ENCODE measurements at places on chromosomes 11 and 22.

- DNase-seq: no peak
These were observed 44.0 kb downstream of the SERPINH1 start for GRCh38 chr11:75606099-75606498.

DNA sequence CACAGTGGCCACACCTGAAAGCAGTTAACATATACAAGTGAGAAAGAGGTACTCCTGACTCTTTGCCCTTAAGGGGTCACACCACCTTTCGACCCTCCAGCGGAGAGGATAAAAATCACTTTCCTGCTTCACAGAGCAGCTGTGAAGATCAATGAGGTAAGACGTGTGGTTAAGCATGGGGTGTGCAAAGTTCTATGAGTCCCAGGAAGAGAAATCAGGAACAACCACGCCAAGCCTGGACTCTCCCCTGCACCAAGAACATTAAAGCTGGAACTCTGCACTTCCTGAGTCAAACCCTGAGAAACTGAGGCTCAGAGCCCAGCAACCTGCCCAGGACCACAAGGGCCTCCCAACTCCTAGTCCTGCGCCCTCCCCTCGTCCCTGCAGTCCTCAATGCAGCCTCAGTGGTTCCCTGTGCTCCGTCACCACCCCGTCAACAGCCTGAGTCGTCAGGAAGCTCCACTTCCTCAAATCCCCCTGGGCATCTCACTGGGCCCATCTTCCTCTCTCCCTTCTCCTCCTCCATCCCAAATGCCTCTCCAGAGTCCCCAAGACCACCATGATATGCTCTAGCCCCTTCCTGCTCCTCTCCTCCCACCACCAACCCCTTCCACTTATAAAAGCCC, 17.7 kb downstream of the TNKS1BP1 start:
- no peak for DNase-seq

DNA sequence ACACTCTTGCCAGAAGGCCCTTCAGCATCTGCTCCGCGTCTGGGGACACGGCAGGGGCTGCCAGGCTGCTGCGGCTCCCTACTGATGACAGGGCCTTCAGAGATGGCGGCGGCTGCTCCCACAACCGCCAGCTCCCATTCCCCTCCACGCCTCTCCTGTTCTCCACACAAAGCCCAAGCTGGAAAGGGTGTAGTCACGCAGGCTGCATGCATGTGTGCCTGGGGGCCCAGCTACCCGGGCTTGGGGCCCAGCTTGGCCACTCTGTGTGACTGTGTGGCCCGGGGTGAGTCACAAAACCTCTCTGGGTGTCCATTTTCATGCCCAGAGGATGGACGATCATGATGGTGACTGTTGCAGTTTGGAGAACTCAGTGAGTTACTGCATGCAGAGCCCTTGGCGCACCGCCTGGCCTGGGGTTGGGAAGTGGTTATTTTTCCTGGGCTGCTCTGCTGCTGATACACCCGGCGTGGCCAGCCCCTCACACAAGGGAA, 31.7 kb upstream of the PARVB start:
- no peak for DNase-seq

DNA sequence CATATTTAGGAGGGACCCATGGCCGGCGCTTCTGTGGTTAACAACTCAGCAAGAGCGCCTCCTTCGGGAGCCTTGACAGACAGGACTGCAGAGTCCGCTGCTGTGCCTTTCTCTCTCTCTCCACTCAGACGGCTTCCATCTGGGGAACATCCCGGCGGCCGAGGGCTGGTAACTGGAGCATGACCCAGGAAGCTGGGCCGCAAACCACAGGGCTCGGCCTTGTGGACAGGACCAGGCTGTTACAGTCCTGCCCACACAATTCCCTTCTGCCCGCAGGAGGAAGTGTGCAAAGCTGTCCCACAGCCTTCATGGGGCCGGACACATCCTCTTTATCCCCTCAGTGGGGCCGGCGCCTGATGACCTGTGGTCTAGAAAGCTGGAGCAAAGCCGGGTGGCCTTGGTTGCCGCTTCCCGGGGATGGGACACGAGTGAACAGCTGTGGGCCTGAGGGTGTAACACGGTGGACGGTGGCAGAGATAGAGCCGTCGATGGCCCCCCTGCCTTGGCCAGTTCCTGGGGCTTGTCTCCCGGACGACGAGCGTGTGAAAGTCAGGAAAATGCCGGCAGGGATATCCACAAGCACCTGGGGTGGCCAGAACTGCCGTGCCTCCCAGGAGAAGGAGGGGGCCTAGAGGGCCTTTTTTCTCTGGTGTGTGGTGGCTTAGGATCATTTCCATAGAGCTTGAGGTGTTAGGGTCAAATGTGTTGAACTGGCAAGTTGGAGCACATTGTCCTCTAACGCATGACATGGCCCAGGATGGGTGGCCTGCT, 50.1 kb downstream of the FBLN1 start:
- no peak for DNase-seq

GRCh38 chr22:30265131-30265720, 1.4 kb downstream of the OSM start:
- DNase-seq: no peak

GRCh38 chr11:134573857-134574256, 161.8 kb upstream of the B3GAT1 start:
- no peak for DNase-seq

DNA sequence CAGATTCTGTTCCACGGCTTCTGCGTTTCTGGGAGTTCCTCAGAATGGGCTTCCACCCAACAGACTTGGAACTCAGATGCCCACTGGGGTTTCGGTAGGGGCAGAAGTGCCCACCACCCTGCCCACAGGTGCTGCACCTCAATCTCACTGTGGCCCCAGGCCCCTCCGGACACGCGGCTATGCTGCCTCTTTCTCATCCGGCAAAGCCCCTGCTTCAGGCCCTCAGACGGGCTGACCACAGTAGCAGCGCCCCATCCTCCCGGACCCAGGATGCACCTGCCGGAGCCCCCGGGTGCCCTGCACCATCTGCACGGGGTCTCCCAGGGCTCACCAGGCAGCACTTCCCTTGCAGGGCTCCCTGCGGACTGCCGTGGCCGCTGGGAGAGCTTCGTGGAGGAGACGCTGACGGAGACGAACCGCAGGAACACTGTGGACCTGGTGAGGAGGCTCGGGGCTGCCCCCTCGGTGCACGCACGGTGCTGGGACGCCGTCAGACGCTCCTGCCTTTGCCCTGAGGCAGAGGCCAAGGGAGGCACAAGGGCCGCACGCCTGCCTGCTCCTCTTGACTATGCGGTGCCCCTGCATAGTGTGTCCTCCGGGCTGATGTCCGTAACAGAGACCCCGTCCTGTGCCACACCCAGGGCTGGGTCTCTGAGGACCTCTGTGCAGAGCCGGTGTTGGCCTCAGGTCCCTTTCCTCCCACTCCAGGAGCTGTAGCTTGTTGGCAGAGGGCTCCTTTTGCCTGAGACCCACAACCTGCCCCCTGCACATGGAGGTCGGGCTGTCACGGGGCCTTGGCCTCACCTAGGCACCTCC, 38.6 kb downstream of the SBF1 start:
- DNase-seq: no peak

- DNase-seq: no peak
These were observed 86.4 kb upstream of the TBCEL start for GRCh38 chr11:120937501-120937900.

DNA sequence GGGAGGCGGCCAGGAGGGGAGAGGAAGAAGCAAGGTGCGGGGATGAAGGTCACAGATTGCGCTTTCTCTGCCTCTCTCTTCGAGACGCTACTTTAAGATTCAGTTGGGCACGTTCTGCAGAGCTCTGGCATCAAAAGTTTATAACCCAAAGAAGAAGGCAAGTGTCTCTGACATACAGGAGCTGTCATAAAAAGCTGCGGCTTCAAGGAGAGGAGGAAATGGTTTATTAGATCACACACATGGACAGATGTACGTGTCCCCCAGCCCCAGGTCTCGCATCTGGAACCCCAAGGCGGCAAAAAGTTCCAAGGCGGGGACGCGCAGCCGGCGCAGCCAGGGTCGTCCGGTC, 589.0 kb downstream of the OPCML start:
- DNase-seq: no peak

GRCh38 chr22:17120281-17120680, 879 bp downstream of the TMEM121B start:
- peak; percentile 24 for DNase-seq

DNA sequence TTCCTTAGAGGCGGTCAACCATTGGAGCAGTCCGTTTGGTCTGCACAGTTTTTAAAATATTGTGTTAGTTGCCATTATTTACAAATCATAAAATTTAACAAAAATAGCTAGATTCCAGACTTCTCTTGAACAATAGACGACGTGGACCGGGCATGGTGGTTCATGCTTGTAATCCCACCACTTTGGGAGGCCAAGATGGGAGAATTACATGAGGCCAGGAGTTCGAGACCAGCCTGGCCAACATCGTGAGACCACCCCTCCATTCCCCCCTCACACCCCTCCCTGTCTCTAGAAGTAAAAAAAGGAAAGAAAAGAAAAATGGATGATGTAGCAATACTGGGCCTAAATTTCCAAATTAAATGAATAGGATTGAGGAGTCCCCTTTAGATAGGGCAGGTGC, 965 bp downstream of the SLC37A2 start:
- no peak for DNase-seq

- no peak for DNase-seq
These were observed 101.6 kb downstream of the SWAP70 start for GRCh38 chr11:9765320-9766101.

GRCh38 chr22:29023172-29023796, 38.3 kb downstream of the C22orf31 start:
- DNase-seq: no peak

DNA sequence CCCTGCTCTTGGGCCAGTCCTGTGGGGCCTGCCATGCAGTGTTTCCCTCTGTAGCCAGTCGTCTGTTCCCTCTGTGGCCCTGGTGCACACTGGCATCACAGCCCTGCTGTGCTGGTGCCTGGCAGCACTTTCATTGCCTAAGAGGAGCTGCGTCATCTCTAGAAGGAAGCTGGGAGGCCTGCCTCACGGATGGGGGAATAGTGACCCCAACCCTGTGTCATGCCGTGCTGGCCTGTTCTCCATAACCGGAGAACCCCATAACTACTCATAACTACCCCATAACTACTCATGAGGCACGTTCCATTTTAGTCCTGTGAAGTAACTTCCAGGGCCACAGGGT, 14.0 kb downstream of the RAB36 start:
- no peak for DNase-seq

- DNase-seq: no peak
These were observed 36.1 kb downstream of the RRP8 start for GRCh38 chr11:6567371-6567745.

GRCh38 chr11:1118755-1119603, 38.8 kb upstream of the MUC5AC start:
- DNase-seq: no peak

GRCh38 chr11:417652-418342, 3.0 kb upstream of the SIGIRR start:
- DNase-seq: no peak

- peak; percentile 44 for DNase-seq
These were observed 864.2 kb downstream of the FAM181B start for GRCh38 chr11:81869351-81870065.

GRCh38 chr22:17095538-17095937, 10.7 kb downstream of the IL17RA start:
- no peak for DNase-seq

GRCh38 chr22:37077802-37078448, 26.4 kb downstream of the KCTD17 start:
- peak; percentile 71 for DNase-seq

DNA sequence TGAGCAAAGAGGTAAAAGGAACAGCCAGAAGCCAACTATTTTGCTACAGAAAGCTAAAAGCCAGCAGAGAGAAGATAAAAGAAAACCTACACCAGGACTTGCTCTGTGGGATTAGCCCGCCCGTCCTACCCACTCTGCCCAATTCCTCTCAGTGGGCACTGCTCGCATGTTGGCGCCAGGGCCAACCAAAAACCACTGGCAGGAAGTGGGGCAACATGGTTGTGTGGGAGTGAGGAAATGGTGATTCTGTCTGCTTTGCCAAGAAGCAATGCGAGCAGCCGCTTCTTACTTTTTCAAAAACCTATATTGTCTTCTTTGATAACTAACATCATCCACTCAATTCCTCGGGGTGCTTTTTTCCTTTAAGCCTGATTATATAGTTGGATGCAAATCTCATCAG, 14.2 kb upstream of the APOA1 start:
- DNase-seq: peak; percentile 41

DNA sequence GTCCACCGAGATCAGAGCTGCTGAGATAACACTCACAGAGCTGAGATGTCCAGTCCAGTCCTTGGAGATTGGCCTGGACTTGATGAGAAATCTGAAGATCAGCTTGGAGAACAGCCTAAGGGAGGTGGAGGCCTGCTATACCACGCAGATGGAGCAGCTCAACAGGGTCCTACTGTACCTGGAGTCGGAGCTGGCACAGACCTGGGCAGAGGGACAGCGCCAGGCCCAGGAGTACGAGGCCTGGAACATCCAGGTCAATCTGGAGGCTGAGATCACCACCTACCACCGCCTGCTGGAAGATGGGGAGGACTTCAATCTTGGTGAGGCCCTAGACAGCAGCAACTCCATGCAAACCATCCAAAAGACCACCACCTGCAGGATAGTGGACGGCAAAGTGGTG, 33.1 kb downstream of the CLTCL1 start:
- DNase-seq: no peak

DNA sequence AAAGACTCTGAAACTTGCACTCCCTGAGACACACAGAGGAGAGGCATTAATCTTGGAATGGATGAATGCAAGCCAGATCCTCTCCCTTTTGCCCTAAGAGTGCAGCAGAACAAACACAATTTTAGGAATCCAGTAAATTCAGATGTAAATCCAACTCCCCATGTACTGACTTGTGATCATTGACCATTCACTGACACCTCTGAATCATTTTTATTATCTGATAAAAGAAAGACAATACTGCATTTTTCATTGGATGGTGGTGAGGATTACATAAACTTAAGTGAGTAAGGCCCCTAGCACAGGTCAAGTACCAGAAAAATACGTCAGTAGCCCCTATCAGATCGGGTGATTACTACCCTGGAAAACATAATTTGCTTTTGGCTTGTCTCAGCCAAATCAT, 782.9 kb upstream of the API5 start:
- DNase-seq: no peak

- no peak for DNase-seq
These were observed 782 bp downstream of the SMARCB1 start for GRCh38 chr22:23787600-23787896.

DNA sequence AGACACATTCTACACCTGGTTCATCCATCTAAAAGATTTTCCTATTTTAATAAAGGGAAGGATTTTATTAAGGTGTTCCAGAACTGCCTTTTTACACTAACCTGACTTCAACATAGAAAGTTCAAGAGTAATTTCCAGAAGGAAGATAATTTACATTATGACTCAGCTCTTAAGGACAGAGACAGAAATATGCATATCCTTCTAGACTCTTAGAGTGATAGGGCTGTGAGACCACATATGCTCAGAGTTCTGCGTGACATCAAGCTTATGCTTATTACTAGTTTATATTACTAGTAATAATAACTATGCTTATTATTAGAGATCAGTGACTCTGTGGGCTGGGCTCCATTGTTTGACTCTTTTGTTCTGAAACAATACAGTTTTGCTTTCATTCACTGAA, 4.6 kb downstream of the PDGFD start:
- no peak for DNase-seq

DNA sequence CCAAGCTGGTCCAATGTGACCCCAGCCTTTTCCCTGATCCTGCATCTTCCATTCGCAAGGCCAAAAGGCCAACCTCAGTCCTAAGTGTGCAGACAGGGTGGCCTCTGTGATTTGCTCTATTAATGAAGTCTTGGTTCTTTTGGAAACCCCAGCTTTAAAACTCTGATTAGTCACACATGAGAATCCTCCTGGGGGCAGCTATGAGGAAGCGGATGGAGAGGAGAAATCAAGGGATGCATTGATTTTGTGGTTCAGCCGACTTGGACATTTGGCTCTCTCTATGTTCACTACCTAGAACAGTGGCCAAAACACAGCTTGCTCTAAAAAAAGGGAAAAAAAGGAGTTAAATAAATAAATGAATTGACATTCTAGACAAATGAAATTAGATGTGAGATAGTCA, 98.6 kb upstream of the USP47 start:
- no peak for DNase-seq
